KBM-7 (cell line): ENCODE measurements at places on chromosomes 4 and X.
A peak's percentile ranks its signal among the peaks of the same experiment; 100 is the strongest.

- DNase-seq = no peak
Measured at GRCh38 chr4:101065935-101066485, 281.3 kb downstream of the PPP3CA start.

DNA sequence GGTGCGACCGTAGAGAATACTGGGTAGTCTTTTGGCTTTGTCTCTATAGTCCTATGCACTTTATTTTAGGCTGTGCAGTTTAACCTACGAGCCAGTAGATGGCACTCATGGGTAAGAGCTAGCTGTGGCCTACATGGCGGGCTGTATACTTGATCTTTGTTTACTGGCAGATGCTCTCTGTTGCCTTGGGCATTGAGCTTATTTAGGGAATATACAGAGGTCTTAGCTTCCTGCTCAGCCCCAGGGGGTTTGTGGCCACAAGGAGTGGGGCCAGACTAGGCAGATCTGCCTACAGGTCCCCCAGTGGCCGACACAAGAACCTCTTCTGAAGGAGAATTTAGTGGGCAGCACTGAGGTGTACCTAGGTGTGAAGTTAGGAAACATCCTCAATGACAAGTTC, 227.6 kb upstream of the HDX start:
- DNase-seq = peak; percentile 67

DNA sequence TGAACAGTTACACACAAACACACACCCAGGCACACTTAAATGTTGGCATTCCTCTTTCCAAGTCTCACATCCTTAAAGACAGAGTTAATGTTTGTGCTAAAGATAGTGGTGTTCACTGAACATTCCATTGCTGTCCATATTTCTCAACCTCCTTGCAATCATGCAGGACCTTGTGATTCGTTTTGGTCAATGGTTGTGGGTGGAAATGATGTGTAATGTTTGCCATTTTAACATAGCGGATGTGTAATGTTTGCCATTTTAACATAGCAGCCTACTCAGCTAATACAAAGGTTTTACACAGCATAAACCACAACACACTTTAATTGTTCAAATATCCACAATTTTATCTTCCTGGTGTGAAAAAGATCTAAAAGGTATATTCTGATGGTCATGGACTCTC, 93.9 kb downstream of the CEP44 start:
- DNase-seq = no peak

DNA sequence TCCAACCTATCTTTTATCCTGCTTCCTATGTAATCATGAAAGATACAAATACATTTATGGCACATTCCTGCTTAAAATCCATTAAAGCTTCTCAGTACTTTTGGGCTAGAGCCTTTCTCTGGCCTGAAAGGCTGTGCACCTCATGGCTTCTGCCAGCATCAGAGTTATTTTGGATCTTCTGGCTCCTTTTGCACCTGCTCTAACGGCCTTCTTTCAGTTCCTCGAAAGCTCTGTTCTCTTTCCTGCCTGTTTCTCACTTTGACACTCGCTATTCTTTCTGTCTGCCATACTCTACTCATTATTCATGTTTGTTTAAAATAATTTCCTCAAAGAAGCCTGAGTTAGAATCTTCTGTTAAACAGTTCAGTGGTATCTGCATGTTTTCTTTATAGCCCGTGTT, 86.0 kb downstream of the LRP2BP start:
- no peak for DNase-seq

- DNase-seq = no peak
Measured at GRCh38 chrX:34371754-34372153, 239.6 kb upstream of the FAM47A start.

- no peak for DNase-seq
Measured at GRCh38 chr4:23365086-23365485, 524.8 kb downstream of the PPARGC1A start.

- DNase-seq = no peak
Measured at GRCh38 chr4:1511441-1512041, 105.3 kb upstream of the NKX1-1 start.

- no peak for DNase-seq
Measured at GRCh38 chr4:34861666-34862065, 1382.6 kb downstream of the ARAP2 start.

GRCh38 chr4:164095313-164096110, 601.0 kb downstream of the TMA16 start:
- no peak for DNase-seq

- DNase-seq = no peak
Measured at GRCh38 chrX:14922437-14922836, 49.2 kb downstream of the MOSPD2 start.

DNA sequence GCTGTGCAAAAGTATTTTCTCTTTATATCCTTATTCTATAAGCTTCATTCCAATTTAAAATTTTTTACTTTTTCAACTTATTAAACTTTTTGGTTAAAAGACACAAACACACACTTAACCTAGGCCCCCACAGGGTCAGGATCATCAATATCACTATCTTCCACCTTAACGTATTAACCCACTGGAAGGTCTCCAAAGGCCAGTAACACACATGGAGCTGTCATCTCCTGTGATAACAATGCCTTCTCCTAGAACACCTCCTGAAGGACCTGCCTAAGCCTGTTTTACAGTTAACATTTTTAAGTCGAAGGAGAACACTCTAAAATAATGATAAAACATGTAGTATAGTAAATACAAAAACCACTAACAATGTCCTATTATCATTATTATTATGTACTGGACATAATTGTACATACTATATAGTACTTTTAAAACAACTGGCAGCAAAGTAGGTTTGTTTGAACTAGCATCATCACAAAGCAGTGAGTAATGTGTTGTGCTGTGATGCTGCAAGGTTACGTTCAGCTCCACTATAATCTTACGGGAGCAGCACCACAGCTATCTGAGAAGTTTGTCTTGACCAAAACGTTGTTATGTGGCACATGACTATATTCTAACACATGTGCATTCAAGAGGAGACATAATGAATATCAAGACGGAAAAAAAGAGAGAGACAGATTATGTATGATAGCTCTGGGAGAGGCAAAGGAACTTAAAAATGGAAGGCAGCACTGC, 33.7 kb downstream of the DHX15 start:
- no peak for DNase-seq

- no peak for DNase-seq
Measured at GRCh38 chrX:18428006-18428405, 2.6 kb downstream of the CDKL5 start.

GRCh38 chr4:158818560-158819140, 49.8 kb downstream of the FNIP2 start:
- no peak for DNase-seq
